Endodermal cell (in vitro differentiated cells): ENCODE measurements at places on chromosomes 4 and X. TPM values are rescaled to one million over a fixed set of nuclear protein-coding genes. Genes with fewer than 3 reads are reported as not detected.

GRCh38 chr4:3297066-3297859, 4.4 kb downstream of the RGS12 start:
- peak; percentile 42 for DNase-seq

DNA sequence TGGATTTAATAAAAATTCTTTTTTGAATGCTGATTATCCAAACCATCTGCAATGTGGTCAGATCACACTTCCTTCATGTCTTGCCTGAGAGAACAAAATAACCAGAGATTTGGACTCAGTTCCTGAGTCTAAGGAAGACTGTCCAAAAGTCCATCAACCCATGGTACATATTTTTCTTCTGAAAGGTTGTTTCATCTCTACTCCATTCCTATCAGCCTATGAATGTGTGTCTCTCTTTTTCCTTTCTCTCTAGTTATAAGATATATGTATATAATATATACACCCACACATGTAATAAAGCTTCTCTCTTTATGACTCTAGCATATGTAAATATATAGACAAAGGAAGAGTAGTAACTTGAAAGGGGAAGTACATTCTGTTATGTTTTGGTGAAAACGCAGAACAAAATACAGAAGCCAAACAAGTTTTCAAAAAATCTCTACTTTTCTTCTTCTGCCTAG, 226.9 kb downstream of the ARHGAP24 start:
- no peak for DNase-seq

GRCh38 chr4:16626945-16627344, 271.5 kb downstream of the LDB2 start:
- no peak for DNase-seq

GRCh38 chr4:81737865-81738559, 266.3 kb upstream of the RASGEF1B start:
- DNase-seq: no peak

- peak; percentile 65 for DNase-seq
Measured at GRCh38 chrX:16185725-16186136, 18.4 kb downstream of the MAGEB17 start.

DNA sequence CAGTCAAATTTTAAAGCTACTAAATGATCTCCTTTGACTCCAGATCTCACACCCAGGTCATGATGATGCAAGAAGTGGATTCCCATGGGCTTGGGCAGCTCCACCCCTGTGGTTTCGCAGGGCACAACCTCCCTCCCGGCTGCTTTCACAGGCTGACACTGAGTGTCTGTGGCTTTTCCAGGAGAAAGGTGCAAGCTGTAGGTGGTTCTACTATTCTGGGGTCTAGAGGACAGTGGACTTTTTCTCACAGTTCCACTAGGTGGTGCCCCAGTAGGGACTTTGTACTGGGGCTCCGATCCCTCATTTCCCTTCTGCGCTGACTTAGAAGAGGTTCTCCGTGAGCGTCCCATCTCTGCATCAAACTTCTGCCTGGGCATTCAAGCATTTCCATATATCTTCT, 845.2 kb downstream of the PCDH18 start:
- DNase-seq: peak; percentile 65

PNMA5 gene
- total RNA-seq: 0.25 to 0.29 TPM in 2 of 3 replicates, not detected in the other

UGT2B15 gene
- total RNA-seq: not detected in 2 replicates

- peak; percentile 83 for DNase-seq
Measured at GRCh38 chr4:81650606-81651242, 179.0 kb upstream of the RASGEF1B start.

TKTL1 gene
- total RNA-seq: not detected in 3 replicates

GPR143 gene
- 11.7 and 13.9 TPM in 2 replicates for total RNA-seq

- peak; percentile 49 for DNase-seq
Measured at GRCh38 chr4:4417886-4418285, 31.0 kb downstream of the NSG1 start.
